Amniotic epithelial cell (primary cell): ENCODE measurements at places on chromosomes 7 and 10.

DNA sequence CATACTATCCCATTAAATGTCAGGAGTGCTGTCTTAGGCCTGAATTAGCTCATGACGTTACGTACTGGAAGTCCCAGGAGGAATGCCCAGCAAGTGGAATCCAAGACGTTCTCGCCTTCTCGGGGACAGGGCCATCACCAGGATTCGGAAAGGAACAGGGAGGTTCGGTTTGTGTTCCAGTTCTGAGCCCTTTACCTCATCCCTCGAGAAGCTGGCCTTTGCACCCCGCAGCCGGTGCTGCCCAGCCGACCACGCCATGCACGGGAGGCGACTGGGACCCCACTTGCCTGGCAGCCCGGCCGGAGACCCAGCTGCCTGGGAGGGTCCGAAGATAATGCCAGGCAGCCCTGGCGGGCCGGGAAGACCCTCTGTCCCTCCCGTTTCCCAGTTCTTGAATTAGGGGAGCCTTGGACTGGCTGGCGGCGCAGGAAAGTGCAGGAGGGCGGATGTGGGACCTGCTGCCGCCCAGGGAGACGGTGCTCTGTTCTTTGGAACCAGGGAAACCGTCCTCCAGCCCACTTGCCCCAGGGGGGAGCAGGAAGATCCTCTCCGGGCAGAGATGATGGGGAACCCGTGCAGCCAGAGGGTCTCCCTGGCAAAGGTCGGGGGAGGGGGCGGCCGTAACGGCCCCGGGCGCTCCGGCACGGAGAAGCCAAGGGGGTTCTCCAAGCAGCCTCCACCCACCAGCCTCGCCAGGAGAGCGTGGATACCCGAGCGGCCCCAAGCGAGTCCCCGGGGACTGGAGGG is 671 bp upstream of the CHST3 start:
- DNase-seq: no peak

DNA sequence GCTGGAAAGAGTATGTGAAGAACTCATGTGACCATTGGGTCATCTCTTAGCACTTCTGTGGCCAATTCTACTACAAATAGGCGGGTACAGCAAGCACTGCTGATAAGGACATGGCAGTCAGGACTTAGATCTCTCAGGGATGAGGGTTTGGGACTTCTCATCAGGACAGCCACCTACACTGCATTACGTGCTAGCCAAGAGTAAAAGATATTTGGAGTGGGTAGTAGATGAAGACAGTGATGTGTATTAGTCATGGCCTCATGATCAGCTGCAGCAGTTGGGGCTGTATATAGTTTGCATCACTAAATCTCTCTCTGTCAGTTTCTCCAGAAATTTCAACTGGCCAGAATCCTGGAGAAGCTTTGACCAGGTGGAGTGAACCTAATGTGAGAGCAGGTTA is 9.2 kb downstream of the TAS2R60 start:
- DNase-seq: no peak

DNA sequence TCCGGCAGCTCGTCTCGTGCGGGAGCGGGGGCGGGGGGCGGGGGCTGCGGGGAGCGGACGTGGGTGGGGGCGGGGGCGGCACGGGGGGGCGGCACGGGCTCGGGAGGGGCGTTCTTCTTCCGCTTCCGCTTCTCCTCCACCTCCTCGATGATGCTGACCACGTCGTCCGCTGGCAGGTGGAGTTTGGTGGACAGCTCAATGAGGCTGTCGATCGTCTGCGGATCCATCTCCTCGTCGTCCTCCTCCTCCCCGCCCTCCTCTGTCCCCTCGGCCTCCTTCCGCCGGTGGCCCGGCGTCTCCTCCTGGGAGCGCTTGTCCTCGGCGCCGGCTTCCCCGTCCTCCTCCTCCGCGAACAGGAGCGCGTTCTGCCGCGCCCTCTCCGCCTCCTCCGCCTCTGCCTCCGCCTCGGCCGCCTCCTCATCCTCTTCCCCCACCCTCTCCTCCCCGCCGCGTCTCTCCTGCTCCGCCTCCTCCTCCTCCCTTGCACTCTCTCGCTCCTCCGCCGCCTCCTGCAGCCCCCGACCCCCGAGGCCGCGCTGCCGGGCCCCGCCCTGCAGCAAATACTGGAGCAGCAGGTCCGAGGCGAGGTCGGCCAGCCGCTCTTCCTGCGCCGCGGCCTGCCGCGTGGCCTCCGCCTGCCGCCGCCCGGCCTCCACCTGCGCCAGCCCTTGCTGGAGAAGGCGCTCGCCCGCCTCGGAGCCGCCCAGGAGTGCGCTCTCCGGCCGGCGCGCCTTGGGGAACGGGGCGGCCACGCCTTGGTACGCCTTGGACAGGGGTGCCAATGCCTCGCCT is 1.9 kb downstream of the VGF start:
- DNase-seq: no peak

GRCh38 chr10:59880971-59881510 is 25.3 kb downstream of the CCDC6 start:
- no peak for DNase-seq

GRCh38 chr7:29588900-29589696 is 25.5 kb downstream of the PRR15 start:
- peak; percentile 40 for DNase-seq

DNA sequence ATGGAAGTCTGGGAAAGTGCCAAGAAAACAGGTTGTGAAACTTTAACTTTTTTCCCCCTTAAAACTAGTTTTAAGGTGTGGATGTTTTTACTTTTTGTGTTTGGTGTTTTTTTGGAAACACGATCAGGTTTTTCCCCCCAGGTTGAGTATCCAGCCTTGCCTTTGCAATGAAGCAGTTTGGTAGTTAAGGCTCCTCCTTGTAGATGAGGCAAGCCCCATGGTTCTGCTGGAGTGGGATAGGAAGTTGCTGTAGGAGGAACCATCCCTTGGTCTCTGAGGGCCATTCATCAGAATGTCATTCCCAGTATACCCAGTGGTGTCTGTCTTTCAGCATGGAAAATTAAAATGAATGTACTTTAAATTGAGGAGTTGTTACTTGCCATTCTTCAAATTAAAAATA is 2.7 kb downstream of the CUL1 start:
- DNase-seq: peak; percentile 69

DNA sequence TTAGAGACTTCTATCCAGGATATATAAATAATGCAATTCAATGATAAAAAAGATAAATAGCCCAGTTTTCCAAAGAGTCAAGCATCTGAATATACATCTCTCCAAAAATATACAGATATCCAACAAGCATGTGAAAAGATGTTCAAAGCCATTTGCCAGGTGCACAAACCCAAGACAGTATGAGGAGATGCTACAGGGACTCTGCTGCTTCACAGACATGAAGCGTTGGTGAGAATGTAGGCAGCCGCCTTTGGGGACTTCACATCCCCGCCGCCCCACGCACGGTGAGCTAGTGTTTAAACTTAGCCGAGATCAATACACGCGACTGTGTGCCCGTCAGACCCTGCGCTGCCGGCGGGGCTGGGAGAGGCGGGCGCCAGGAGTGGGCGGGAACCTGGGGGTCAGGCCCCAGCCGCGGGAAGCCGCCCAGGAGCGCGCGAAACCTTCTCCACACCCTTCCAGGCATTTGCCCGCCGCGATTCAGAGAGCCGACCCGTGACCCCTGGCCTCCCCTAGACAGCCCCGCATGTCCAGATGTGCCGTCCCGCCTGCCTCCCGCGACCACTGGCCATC is 927 bp upstream of the ALOX5 start:
- no peak for DNase-seq

DNA sequence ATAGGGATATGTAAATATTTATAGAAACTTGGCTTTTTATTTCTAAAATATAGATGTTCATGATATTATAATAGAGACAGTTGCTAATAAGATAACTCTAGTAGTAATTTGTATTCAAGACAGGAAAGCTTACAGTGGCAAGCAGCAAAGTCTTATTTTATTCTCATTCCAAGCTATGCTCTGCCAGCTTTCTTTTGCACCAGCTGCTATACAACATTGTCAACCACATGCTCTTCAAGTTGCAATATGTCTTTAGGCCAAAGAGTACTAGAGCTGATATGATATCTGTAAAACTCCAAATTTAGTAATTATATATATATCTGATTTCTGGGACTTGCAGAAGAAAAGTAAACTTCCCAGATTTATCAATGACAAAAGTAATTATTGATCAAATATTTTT is 350.1 kb downstream of the HGF start:
- no peak for DNase-seq

DNA sequence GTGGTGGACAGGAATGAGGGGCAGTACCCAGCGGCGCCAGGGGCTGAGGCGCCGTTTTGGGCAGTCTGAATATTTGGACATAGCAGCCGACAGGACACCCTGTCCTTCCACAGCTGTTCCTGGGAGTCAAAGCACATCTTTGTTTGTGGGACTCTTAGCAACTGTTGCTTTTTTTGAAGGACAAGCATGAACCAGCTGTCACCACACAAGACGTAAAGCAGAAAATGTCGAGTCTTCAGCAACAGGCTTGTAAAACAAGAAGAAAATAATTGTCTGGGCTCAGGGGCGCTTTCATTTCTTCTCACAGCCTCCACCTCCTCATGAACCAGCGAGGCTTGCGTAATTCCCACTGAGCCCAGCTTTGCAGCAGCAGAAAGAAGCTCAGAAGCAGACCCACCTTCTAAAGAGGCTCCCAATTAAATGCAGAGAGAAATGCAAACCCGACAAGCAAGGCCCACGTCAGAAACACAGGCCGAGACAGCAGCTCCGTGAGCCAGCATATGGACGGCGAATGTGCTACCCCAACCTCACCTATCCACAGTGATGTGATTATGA is 68.9 kb upstream of the DNAAF5 start:
- peak; percentile 73 for DNase-seq

- no peak for DNase-seq
These were observed 3.0 kb upstream of the MCM10 start for GRCh38 chr10:13158401-13158800.

DNA sequence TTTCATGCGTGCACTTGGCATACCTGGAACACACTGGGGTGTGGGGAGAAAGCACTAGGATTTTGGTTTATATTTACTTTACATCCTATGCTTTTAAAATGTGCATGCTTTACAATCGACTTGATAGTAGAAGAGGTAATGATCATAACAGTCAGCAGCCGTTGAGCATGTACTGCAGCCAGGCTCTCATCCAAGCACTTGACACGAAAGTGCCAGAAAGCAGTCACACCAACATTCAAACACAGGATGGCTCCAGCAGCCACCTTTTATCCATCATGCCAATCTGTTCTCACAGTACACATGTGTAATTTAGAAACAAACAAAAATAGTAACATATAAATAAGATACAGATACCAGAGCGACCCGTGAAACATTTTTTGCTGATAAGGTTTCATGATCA is 1.2 kb upstream of the FAM241B start:
- DNase-seq: no peak

DNA sequence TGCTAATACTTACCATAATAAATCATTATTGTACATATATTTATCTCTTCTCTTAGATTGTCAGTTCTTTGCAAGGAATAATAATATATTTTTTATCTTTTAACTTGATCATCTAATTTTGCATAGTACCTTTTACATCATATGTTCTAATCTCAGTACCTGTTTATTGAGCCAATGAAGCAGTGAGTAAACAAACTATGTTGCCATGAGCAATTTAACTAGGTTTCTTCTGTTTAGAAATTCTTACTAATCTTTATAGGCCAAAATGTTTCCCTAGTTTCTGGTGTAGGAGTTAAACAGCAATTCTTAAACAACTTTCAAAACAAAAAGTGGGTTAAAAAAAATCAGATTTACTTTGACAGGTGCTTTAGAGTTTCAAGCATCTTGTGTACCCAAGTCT is 61.3 kb downstream of the PHYHIPL start:
- no peak for DNase-seq

- no peak for DNase-seq
These were observed at the start of gene HTR7 for GRCh38 chr10:90857635-90858460. TSS of gene HTR7 (minus strand) at chr10:90858039. CDS start at chr10:90857671, 368 bp downstream.

GRCh38 chr10:27899058-27899457 is 99.8 kb downstream of the ODAD2 start:
- DNase-seq: no peak

DNA sequence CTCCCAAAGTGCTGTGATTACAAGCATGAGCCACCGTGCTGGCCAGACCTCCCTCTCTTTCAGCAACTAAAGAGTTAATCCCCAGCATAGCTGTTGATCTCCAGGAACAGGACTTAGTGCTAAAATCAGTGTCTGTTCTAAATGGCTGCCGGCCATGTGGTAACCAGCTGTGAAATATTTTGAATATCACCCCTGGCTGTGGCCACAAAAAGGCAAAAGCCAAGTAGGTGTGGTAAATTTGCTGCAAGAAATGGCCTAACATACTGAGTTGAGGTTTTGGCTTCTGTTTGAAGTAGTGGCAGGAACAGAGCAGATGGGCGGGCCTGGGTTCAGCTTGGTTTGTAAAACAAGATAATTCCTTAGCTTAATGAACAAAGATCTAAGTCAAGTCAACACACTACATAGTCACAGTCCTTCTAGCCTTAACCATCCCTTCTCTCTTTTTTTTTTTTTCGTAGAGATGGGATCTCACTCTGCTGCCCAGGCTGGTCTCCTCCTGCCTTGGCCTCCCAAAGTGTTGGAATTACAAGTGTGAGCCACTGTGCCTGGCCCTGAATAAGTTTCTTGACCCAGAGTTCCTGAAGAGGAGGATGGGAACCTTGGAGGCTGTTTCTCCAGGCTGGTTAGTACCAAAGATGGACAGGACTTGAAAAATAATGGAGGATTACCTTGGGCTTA is 22.7 kb upstream of the AGFG2 start:
- peak; percentile 95 for DNase-seq

DNA sequence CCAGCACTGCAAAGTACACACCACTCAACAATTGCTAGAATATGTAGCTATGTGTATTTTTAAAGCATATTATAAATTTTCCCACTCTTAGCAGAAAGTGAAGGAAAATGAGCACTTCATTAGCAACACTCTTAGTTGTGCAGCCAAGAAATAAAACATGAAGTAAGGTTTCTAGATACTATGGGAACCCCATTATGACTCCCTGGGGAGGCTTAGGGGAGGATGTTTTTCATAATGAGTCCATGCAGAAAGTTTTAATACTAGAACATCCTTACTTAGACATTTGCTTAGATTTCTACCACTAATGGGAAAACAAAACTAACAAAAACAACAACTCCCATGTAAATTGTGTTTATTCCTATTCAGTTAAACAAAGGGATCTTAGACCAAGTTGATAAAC is 148.4 kb upstream of the HDAC9 start:
- no peak for DNase-seq

GRCh38 chr10:70405037-70405824 is 1.3 kb downstream of the EIF4EBP2 start:
- DNase-seq: peak; percentile 99

GRCh38 chr7:48114589-48114988 is 25.5 kb downstream of the UPP1 start:
- no peak for DNase-seq
